Inflammatory macrophage treated with lipopolysaccharide for 1 hour (primary cell): ENCODE measurements at places on chromosomes 6 and 20.

GRCh38 chr20:53159160-53159559 lies 187.0 kb downstream of the TSHZ2 start:
- no peak for DNase-seq

DNA sequence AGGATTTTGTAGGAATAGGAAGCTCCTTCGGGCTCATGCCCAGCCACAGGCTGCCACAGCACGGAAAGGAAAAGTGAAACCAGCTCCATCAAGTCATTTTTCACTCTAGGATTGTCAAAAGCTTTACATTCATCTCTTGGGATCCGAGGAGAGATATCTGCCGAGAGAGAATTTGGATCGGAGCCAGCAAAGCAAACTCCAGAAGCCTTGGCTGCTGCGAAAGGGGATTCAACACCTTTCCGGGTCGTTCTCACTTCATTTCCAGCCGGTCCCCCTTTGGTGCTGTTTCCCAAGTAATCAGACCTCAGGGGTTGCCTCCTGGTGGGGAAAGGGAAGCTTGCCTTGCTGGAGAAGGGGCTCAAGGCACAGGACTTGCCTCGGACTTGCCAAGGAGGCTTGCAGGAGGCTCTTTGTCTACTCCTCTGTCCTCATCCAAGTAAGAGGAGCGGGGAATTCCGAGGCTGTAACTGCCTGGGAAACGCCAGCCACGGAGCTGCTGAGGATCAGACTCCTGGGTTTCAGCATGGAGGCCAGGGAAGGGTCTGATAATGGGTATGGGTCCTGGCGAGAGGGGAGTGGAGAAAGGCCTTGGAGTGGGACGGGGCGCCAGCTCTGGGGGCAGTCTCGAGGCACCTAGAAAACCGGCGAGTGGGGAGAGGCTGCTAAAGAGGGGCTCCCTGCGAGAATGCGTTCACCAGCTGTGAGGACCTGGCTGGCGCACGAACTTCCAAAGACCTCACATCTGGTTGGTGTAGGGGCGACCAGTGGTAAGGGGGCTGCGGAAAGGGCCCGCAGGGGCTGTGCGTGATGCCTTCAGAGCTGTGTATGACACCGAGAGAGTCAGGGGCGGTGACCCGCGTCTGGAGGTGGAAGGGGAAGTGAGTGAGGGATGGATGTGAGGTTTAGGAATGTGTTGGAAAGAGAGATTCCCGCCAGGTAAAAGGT lies 702 bp downstream of the ETV7 start:
- peak; percentile 48 for DNase-seq

DNA sequence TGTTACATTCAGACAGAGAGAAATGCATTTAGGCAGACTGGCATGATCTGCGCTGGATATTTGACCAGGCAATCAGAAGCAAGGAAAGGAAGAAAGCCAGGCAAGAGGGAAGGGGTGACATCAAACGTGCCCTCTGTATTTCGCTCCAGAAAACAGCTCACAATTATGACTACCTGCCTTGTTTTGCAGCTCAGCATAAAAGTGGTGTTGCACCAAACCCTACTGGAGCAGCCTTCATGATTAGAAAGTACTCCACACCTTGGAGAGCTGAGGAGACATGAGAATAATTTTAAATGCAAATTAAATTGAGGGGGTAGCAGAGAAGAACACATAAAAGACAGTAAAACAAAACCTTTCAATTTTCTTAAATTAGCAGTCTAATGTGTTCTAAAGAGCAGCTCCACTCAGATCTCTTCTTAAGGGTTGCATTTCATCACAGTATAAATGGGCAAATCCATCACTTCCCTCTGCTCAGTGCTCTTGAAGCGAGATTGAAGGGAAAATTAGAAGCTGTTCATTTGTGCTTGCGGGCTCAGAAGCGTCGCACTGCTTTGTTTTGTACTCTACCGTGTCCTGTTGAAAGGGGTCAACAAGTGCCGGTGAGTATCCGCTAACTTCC lies at the start of gene PHACTR1:
PHACTR1 (plus strand) TSS at position 470 of the 619 bp plus-strand sequence.
- no peak for DNase-seq

GRCh38 chr6:133244519-133244918 lies 3.4 kb downstream of the EYA4 start:
- no peak for DNase-seq

DNA sequence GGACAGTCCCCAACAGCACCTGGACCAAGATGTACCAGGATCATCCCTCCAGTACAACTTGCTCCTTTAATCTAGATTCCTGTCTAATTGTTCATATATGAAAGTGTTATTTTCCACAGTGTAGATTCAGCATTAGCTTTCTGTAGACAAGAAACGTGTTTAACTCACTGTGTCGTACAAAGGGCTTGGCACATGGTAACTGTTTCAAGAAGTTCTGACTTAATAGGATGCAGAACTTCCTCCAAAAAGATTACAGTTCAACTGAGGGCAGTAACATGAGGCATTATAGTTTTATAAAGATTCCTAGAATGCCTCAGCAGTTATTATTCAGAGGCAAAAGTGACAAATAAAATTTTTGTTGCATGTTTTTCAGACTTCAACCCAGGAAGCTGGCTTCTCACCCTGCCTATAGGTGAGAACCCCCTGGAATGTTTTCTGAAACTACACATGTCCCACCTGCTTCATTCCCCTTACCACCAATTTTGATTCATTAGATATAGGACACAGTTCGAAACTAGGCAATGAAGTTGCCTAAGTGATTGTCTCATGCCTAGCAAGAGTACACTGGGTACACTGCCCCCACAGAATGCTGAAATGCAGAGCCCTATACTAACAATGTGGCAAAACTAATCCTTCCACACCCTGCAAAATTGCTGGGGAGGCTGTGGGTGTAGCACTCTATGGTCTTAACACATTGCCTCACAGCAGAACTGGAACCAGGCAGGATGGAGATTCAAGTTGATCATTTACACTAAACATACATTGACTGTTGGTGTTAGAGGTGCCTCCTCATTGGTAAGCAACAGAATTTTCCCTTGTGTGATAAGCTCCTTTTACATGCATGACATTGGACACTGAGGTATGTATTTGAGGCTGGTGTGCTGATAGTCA lies 22.6 kb upstream of the SH3BGRL2 start:
- DNase-seq = no peak

DNA sequence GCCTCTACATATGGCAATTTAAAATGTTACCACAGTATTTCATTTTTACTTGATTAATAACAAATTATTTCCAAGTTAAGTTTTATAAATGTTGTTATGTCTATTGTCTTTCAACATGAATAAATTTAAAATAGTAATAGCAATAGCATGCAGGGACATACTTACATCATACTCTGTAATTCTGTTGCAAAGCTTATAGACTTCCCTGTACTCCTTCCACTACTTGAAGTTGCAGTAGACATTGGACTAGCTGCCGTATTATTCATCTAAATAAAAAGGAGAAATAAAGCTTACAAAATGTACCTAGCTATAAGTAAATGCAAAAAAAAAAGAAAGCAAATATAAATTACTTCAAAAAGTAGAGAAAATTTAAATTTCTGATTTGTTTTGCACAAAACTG lies 12.7 kb downstream of the SUPT3H start:
- DNase-seq = peak; percentile 53

DNA sequence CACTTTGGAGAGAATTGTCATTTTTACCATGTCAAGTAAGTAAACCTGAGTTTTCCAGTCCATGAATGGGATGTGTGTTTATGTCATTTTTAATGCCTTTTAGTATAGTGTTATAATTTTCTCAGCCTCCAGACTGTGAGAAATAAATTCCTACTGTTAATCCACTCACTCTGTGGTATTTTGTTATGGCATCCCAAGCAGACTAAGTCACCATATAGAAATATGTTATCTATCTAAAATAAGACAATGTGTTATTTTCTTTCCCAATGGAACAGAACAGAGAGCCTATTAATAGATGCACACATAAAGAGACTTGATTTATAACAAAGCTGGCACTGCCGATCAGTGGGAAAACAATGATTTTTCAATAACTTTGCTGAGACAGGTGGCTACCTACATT lies 70.2 kb upstream of the SLC4A11 start:
- DNase-seq = no peak

DNA sequence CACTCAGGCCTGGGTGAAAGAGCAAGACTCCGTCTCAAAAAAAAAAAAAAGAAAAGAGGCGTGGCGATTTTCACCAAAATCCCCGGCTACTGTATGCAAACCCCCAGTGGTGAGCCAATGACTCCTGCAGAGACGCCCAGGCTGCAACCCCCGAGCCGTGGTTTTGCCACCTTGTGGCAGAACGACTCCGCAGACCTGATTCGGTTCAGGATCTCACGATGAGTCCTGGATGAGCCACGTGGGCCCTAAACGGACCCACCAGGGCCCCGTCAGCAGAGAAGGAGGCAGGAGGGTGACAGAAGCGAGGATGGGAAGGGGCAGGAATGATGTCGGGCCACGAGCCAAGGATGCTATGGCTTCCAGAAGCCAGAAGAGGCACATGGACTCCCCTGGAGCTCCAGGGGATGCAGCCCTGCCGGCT lies 42.5 kb downstream of the SLC2A4RG start:
- DNase-seq = no peak

- no peak for DNase-seq
Observed at GRCh38 chr6:170198298-170198697, 92.6 kb downstream of the DLL1 start.

DNA sequence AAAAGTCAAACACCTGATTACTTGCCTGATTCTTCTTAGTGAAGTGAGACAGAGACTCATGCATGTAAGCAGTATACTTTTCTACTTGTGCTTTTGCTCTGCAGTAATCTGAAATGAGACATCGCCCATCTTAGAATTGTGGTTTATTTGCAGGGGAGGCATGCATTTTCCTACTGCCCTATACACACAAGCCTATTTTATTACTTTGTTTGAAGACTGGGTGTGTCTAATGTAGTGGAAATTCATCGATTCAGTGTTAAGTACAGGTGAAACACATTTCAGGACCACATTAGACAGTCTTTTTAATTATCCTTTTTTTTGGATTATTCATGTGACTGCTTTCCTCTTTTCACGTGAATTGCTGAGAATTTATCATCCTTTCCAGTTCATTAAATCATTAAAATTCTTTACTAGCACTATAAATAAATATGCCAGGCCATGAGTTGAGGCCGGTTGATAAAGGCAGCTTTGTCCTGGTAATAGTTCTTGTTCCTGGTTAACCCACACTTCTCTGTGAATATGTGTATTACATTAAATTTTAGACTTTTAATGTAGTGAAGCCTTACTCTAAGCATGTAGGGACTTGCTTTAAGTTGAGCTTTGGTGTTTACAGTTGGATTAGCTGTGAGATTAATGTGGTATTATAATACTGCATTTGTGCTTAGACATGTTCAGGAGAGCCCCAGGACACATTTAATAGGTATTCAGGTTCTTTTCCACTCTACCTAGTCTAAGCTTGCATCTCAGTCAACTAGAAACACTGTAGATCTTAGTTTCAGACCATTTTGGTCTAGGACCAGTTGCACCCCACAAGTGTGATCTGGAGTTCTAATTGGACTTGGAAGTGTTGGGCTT lies 10.8 kb upstream of the BTBD3 start:
- DNase-seq = no peak

DNA sequence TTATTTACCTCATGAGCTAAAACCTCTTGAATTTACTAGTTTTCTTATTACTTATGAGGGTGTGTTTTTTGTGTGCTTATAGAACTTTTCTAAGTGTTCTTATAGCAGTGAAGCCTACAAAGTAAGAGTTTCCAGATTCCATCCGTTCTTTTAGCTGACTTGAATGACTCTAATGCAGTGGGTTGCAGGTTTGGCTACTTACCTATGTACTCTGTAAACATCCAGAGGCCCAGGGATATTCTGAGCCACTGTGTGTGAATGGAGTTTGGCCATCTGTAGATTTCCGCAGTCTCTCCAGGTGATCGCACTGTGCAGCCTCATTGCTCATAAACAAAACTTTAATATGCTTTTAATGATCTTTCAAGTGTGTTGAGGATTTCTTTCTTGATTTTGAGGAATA lies 157.8 kb downstream of the MYO6 start:
- DNase-seq = no peak

GRCh38 chr6:51927450-51927849 lies 160.0 kb downstream of the PKHD1 start:
- no peak for DNase-seq

- no peak for DNase-seq
Observed at GRCh38 chr20:44074252-44075151, 112.5 kb downstream of the JPH2 start.

DNA sequence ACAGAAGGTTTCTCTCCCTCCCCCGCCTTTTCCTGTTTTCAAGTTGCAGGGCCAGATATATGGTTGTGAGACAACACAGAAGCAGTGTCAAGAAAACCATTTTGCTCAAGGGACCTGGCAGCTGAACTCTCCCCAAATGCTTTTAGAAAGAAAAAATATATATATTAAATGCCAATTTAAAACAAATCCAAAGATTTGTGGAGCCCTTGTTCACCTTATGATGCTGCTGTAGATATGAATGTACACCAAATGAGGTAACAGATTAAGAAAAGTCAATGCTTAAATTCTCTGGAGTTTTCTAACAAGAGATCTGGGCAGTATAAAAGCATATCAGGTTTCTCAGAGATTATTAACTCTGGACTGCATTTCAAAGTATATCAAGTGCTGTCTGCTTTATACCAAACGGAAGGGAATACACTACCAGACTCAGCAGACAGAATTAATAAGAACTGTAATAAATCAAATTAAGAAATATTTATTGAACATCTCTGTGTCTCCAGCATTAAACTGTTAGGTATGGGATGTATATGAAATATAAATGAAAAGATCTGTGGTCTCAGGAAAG lies 357.5 kb downstream of the HDGFL1 start:
- DNase-seq = no peak

DNA sequence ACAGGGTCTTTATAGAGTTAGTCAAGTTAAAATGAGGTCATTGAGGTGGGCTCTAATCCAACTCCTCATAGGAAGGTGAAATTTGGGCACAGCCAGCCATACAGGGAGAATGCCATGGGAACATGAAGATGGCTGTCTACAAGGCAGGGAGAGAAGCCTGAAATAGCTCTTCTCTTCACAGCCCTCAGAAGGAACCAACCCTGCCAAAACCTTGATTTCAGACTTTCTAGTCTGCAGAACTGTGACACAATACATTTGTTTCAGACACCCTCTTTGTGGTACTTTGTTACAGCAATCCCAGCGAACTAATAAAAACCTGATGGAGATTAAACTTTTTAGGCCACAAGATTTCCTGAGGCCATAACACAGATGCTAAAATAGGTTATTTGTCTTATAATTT lies 43.1 kb upstream of the HECA start:
- no peak for DNase-seq

DNA sequence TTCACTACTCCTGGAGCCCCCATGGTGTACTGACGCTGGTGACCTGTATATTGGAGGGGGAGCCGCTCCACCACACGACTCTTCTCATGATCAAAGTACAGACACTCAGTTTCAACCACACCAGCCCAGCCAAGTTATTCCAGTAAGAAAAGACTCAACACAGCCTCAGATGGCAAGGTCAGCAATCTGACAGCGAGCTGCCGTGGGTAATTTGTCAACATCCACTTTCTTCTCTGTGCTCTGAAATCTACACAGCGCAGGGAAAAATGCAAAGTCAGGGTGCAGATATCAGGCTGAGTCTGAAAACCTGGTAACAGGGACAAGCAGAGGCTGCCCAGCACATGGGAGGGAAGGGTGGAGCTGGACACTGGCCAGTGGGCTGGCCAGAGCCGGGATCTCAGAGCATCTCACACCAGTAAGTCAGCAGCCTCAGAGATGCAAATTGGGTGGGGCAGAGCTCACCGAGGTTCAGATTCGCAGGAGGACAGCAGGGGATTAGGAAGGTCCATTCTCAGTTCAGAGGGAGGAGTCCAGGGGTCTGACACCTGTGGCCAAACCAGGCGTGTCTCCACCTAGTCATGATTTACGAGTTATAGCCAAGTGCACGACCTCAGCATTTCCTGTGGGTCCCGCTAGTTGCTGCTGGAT lies 44.5 kb upstream of the RPS6KA2 start:
- DNase-seq = no peak
